ENCODE measurements at places on chromosomes 7 and 10.
A peak's percentile ranks its signal among the peaks of the same experiment; 100 is the strongest.

- no peak for DNase-seq
Measured at GRCh38 chr7:111226800-111227199, 135.9 kb downstream of the LRRN3 start.

DNA sequence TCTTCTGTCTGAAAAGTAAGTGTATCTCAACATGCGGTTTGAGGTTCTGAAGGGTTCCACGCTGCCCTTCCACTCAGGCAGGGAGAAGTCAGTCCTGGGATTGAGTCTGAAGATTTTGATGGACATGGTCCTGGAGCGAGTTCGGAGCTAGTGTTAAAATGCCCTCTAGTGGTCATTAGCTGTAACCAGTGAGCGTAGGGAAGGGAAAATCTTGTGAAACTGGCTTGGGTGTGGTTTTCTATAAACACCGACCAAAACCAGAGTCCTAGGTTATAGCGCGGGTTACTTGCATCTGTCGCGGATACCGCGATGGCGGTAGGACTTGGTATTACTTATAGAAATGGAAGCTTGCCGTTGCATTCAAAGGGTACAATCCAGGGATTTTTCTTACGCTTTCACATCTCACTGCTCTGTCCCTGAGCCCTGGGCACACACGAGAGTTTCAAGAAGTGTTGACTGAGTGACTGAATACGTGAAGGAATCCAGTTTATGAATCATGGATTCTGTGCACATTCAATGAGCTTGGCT, 348.2 kb upstream of the C7orf33 start:
- no peak for DNase-seq

DNA sequence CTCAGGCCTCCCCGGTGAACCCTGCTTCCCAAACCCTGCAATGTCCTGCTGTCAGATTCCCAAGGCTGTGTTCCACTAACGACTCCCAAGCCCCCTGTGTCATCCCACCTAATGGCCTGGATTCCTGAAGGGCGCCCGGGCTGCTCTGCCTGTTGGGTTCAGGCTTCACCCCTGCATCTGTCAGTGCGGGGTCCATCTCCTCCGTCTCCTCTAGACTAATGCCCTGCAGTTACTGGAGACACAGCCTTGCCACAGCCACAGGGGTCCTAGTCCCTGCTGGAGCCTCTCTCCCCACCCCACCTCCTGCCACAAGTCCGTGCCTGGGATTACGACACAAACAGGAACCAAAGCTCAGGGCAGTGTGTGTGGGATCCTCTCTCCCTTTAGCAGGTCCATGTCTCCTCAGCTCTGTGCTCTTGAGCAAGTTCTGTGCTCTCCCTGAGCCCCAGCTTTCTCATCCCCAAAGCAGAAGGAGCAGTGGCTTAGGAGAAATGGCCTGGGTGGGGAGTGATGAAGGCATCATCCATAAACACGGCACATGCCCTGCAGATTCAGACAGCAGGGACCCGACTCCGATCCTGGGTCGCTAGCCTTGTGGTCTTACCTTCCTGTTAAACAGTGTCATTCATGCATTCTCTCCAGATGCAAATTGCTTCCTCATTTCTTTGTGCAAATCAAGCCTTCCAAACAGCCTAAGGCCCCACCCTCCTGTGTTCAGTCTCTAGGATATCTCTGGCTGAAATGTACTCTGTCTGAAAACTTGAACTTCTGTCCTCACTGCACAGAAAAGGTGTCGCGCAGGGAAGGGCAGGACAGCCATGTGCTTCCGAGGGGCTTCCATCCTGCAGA, 8.2 kb upstream of the RBP3 start:
- DNase-seq: no peak

DNA sequence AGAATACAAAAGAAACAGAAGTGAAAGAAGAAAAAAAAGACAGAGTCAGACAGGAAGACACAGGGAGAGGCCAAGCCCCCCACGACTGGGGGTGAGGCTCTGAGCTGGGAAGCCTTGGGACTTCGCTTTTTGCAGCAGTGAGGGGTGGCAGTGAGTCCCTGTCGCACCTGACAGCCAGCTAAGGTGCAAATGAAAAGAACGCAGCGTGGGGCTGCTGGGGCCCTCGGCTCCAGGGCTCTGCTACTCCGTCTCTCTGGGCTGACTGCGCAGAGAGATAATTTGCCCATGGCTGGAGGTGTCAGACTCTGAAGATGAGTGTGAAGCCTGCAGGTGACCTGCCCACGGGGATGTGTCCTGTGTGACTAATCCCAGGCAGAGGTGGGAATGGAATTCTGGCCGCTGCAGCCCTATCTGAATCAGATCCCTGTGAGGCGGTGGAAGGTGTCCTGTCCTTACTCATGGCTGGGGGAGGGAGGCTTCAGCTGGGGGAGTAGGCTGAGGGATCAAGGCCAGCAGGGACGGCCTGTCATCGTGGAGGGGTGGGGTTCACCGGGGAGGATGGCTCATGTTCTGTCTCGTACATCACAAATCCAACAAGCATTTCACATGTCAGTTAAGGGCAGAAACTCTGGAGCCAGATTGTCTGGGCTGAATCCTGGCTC, 96.4 kb downstream of the SLIT1 start:
- no peak for DNase-seq

DNA sequence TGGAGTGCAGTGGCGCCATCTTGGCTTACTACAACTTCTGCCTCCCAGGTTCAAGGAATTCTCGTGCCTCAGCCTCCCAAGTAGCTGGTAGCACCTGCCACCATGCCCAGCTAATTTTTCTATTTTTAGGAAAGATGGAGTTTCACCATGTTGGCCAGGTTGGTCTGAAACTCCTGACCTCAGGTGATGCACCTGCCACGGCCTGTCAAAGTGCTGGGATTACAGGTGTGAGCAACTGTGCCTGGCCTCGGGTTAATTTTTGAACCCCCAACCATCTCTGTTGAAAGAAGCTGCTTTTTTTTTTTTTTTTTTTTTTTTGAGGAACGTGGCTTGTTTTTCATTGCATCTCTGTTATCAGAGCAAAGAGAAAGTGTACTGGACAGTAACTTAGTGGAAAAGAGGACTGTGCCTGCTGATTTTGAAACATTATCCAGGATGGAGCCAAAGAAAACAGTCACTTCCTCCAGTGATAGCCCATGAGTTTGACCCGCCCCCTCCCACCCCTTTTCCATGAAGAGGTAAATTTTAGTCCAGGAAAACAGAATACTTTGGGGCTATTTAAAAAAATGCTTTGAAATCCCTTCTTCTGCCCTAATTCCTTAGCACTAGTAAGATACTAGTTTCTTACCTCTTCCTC, 38.3 kb downstream of the WBP1L start:
- DNase-seq: no peak

- peak; percentile 42 for DNase-seq
Measured at GRCh38 chr10:17023386-17024298, 106.0 kb downstream of the CUBN start.

DNA sequence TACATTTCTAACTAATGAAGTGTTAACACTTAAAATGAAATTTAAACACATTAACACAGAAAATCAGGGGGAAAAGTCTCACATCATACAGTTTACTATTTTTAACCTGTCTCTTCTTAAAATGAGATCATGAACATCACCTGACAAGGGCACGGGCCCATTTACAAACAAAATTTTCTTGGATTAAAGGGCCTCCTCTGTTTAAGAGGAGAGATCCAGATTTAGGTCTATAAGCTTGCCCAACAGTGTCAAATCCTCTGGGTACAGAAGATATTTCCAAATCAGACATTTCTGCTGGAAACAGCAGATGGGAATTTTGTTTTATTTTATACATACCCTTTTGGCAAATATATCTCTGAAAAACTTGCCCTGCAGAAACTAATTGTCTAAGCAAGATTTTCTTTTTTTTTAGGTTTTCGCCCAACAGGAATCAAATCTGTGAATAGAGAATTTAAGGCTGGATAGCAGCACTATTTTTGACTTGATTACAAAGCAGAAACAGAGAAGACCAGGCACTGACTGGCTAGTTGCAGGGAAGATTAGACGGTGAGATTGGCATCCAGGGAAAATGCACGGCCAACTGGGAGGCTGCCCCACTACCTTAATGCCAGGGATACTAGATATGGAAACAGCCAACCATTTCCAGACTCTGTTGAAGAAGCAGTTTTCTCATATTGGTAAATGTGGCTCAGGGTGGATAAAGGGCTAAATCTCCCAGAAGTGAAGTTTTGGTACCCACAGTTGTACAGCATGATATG, 173.4 kb downstream of the LRRN3 start:
- no peak for DNase-seq

- DNase-seq: no peak
Measured at GRCh38 chr10:92231196-92231595, 59.7 kb downstream of the CPEB3 start.

DNA sequence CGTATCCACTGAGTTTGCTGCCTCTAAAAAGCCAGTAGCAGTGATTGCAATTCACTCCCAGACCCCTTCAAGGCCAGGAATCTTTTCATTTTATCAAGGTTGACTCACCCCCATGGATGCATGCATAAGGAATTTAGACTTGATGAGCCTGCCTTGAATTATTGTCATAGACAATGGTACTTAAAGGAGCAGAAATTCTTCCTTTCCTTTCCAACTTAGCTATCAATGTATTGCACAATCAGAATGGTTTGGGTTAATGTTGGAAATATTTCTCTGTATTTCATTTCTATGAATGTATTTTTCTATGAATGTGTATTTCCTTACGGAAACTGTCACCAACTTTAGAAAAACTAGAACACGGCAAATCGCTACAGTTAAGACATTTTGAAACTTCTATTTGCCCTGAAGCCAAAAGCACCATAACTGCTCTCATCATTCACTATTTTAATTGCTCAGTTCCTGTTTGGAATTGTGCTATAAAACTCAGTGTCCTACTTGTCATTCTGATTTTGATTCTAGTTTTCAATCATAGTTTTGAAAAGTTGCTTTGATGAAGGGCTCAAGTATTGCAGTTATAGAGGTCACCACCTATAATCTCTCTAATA, 355.7 kb upstream of the AKR1E2 start:
- no peak for DNase-seq

GRCh38 chr10:88047579-88047978, 184.2 kb downstream of the PTEN start:
- DNase-seq: no peak

DNA sequence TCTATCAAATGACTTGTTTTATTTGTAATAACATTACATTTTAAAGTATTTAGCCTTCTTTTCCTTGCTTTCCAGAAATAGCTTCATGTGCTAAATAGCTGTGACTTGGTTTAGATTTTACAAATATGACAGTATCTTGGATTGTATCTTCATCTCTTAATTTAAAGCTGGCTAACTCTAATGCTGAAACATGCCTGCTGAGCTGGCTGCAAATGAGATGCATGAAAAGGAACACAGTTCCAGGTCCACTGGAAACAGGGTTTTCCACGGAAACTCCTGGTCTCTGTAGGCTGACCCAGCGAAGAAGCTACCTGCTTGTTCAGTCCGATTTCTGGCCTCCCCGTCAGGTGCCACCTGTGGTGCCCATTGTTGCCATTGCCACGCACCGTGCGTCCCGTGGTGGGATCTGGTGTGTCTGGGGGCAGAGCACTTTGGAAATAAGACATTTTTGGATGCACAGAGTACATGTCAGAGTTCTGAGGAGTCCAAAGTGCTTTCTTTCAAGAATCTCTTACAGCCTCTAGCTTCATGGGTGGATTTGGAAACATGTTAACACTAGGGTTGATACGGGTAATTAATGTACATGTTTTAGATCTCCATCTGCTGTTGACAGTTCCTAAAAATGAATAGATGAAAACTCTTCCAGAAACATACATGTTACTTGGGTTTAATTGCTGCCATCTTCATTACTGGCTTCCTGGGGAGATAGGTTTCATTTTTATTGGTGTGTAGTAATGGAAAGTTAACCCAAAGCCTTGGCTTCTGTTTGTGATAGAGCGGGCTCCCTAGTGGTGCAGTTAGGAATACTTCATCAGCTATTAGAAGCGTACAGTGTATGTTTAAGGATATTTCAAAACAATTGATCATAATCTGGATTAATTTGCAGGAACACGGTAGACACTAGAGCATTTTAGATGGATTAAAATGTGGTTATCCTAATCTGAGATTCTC, 45.0 kb downstream of the SHH start:
- DNase-seq: no peak

DNA sequence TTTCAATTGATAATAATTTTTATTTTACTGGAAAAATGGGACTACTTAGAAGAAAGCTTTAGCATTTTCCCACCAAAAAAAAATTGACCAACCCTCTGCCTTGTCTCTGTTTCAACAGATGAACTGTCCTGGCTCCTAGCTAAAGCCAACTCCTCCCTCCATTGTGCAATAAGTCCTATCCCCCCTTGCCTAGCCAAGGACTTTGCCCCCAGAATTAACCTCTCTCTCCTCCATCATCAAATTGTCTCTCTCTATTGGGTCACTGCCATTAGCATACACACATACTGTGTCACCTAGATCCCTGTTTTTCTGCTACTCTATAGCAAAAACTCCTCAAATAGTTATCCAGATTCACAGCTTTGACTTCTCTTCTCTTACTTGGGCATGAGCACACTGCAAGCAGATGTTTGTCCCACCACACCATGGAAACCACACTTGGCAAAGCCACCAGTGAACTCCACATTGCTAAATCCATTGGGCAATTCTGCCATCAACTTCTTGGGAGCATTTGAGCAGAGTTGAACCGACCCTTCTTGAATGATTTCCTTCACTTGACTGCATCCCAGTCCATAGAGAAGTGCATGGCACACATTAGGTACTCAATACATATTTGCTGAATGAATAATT, 91.4 kb upstream of the NEBL start:
- DNase-seq: no peak

DNA sequence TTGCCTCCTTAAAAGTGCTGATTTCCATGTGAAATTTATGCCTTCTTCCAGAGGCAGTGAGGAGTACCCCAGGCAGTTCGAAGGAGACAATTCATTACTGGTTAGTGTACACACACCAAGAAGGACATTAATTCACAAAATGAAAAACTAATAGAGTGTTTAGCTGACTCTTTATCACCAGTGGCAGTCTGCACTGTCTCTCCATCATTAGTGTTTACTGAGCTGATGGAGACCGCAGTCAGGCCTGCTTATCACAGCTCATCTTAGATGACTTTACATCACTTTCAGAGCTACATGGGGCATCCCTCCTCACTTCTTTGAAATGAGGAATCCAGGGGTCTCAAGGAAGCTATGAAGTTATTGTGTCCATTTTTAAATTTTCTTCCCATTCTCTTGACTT, 155.5 kb upstream of the LRGUK start:
- DNase-seq: no peak

DNA sequence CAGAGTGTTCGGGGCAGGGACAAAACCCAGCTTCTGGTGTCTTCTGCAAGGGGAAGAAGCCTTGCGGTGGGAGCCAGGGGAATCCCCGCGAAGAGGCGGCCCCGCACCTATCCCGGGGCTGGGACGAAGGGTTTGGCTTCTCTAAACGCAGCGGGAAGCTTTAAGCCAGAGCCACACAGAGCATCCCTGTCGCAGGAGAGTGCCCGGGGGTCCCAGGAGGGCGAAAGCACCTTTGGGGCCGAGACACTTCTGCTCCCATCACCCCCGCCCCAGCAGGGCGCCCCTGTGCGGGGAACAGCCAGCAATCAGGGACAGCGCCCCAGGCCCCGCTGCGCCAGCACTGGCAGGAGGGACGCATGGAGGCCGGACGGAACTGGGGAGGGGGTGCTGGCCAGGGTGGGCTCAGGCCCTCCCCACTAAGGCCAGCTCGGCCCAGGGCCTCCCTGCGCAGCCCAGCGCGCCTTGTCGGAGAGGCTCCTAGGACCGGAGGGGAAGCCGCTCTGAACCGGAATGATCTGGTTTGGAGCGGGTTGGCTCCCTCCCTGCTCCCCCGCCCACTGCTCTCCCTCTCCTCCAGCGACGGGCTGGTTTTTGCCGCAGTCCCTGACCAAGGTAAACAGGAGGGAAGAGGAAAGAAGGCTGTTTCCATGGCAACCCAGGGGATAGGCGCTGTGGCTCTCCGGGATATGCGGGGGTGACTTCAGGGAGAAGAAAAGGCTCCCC, 63.9 kb downstream of the TMEM209 start:
- DNase-seq: no peak

- DNase-seq: no peak
Measured at GRCh38 chr10:33111488-33112051, 153.5 kb upstream of the ITGB1 start.
